ENCODE measurements at places on chromosomes 5 and 9. TPM values are rescaled to one million over a fixed set of nuclear protein-coding genes. Genes with fewer than 3 reads are reported as not detected.

HNRNPA0 gene
- total RNA-seq: 51.7 TPM

DNA sequence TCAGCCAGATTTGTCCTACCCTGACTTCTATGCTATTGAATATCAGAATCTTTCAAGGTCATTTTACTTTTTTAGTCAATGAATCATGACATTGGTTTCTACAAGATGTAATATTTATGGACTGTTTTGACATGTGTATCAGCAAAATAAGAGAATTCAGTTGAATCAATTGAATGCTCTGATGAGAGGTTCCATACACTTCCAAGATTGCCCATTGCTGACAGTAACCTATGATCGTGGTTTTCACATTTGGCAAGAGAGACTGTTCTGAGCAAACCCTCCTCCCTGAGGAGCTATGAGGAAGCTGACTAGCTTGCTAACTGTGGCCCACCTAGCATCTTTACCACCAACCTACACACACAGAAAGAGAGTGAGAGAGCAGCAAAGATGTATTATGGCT lies 56.7 kb upstream of the FST start:
- no peak for DNase-seq

- DNase-seq: no peak
Measured at GRCh38 chr5:67104859-67105258, 91.7 kb downstream of the CD180 start.

- DNase-seq: no peak
Measured at GRCh38 chr5:126875303-126875785, 98.4 kb downstream of the LMNB1 start.

- DNase-seq: no peak
Measured at GRCh38 chr5:119417891-119418605, 34.2 kb upstream of the HSD17B4 start.

Measured in Caki2 (cell line).